ENCODE measurements at places on chromosomes 7 and 10.

- no peak for DNase-seq
Measured at GRCh38 chr7:44208085-44208484, 7.3 kb downstream of the YKT6 start.

GRCh38 chr10:80567292-80567691 lies 29.6 kb downstream of the SH2D4B start:
- DNase-seq: no peak

- DNase-seq: no peak
Measured at GRCh38 chr10:72567889-72568640, 57.8 kb downstream of the MICU1 start.

GRCh38 chr10:9096288-9096687 lies 1041.8 kb downstream of the GATA3 start:
- DNase-seq: no peak

DNA sequence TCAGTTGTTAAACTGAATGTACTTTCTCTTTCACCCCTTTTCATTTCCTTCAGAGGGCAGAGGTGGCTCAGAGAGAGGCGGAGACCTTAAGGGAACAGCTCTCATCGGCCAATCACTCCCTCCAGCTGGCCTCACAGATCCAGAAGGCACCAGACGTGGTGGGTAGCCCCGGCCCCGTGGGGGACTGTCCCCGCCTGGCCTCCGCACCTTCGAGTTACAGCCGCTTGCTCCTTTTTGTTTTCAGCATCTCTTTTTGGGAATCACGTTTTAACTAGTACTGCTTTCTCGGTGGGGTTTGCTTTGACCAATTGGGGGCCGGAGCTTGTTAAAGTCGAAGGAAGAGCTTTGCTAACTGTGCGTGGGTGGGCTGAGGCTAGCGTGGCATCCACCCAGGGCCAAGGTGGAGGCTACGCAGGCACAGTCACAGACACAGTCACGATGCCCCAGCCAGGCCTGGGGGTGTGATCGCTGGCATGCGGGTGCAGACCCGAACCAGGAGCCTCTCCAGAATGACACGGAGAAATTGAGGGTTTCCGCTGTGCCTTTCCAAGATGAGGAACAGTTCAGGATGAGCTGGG lies 116.2 kb upstream of the SH2B2 start:
- DNase-seq: no peak

- DNase-seq: no peak
Measured at GRCh38 chr10:59057345-59057744, 119.1 kb upstream of the PHYHIPL start.

- no peak for DNase-seq
Measured at GRCh38 chr10:123391275-123392028, 237.2 kb downstream of the BUB3 start.

GRCh38 chr7:156929789-156930539 lies 19.5 kb upstream of the NOM1 start:
- DNase-seq: no peak

DNA sequence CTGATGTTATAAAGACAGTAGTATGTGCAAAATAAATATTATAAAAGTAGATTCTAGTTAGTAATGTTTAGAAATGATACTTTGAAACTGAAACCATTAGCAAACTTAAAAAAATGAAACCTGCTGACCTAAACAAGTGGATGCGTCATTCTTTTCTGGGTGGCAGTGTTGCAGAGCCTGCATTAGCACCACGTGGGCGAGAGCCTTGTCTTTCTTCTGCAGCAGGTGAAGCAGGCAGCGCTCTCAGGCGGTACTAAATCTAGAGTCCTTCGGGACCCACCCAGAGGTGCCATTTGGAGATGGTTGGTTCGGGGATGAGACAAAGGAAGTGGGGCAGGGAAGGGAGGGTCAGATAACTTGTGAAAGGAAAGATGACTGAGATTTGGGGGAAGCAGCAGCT lies 759.1 kb upstream of the IGFBP3 start:
- no peak for DNase-seq

- DNase-seq: no peak
Measured at GRCh38 chr10:70477661-70478162, 855 bp upstream of the PALD1 start.

DNA sequence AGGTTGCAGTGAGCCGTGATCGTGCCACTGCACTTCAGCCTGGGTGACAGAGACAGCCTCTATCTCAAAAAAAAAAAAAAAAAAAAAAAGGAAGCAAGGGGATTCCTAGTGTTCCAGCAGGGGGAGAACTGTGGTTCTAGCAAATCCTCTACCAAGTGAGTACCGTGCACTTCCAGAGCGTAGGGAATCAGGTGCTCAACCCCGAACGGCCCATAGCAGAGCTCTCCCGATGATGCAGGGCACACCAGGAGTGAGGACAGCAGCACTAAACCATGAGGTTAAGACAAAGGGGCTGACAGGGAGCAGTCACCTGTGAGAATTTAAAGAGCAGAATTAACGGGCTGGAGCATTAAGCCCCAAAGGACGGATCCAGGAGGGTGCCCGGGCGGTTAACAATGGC lies 173.6 kb downstream of the PTPRN2 start:
- DNase-seq: no peak

DNA sequence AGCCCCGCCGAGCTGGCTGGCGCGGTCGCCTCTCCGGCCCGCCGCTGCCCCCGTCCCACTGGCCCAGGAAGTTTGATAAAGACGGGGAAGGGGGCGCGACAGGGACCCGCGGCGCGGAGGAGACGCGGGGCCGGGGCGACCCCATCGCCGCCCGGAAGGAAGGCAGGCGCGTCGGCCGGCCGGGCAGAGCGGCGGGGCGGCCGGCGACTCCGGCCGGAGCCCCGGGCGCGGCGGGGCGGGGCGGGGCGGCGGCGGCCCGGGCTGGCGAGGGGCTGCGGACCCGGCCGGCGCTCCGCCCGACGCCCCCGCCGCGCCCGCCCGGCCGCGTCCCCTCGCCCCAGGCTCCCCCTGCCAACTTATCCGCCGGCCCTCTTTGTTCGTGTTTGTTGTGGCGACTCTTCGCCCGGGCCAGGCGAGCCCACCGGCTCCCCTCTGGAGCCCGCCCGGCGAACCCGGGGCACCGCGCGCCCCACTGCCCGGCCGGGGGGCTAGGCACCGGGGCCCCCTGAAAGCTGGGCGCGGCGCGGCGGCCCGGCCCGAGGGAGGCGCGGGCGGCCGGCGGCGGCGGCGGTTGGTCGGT lies 571 bp downstream of the KDM7A start:
- no peak for DNase-seq

DNA sequence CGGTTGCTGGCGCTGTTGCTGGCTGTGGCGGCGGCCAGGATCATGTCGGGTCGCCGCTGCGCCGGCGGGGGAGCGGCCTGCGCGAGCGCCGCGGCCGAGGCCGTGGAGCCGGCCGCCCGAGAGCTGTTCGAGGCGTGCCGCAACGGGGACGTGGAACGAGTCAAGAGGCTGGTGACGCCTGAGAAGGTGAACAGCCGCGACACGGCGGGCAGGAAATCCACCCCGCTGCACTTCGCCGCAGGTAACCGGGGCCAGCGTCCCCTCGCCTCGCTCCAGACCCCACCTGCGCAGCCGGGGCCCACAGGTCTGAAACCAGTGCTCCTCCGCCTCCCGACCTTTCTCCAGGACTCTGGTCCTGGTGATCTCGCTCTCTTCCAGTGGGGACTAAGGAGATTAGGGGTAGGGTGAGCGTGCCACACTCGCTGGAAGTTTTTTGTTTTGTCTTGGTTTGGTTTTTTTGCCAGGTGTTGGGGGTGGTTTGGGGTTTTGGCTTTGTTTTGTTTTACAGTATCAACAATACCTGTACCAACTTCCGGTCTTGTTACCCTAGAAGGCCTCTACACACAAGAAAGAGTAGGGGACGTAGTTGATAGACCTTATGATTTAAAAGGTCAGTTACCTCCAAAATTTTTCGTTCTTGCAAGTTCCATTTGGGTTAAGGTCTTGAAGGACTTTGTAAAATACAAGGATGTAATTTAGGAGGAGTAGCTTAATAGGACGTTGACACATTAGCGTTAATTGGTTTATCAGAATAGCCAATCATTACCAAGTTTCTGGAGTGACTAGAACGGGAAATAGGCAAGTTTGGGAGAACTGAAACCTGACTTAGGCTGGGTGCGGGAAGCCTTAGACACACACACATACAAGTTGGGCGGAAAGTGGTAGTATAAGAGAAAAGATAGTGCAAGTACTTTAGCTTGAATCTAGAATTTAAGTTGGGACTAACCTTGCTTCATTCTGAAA lies 704 bp downstream of the TNKS2 start:
- DNase-seq: no peak

DNA sequence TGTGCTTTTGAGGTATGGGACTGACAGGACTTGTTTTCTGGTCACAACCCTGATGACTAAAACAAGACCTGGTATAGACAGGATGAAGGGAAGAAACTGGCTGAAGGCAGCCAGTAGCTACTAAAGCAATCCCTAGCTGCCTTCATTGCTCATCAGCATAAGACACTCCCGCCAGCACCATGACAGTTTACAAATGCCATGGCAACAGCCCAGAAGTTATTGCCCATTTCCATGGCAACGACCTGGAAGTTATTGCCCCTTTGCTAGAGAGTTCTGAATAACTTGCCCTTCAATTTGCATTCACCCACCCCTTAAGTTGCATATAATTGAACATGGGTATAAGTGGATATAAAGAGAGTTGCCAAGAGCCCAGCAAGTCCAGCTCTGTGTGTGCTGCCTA lies 169.6 kb upstream of the FAM171A1 start:
- no peak for DNase-seq

DNA sequence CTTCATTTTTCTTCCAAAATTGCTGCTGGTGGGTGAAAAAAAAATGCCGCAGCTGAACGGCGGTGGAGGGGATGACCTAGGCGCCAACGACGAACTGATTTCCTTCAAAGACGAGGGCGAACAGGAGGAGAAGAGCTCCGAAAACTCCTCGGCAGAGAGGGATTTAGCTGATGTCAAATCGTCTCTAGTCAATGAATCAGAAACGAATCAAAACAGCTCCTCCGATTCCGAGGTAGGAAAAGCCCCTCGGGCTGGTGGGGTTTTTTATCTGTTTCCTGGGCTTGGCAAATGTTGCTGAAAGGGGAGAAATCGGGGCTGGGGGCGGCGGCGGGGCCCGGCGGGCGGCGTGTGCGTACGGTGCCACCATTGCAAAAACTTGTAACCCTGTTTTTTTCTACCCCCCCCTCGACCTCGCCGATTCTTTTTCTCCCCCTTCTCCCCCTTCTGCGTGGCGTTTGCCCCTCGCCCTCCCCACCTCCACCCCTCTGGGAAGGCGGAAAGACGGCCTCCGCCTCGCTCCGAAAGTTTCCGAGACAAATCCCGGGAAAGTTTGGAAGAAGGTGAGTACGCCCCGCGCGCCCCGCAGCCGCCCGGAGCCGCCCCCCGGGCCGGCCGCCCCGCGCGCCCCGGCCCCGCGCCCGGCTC lies 789 bp downstream of the TCF7L2 start:
- DNase-seq: no peak

- DNase-seq: no peak
Measured at GRCh38 chr7:55427342-55427741, 62.2 kb downstream of the LANCL2 start.

DNA sequence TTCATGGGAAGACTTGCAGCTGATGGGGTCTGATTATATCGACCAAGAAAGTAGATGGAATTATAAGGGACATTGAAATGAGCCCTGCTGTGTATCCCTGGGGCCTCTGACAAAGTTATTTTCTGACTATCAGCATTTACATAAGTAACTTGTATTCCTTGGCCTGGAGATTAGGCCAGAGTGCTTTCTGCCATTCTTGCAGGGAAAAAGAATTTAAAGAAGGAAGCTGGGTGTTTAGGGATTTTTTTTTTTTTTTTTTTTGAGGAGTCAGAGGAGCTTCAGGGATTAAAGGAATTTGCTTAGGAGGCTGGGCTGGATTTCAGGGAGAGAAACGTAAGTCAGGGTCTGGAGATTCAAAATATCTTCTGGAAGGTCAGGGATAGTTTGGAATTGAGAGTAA lies 4.6 kb downstream of the SPAM1 start:
- DNase-seq: no peak

- DNase-seq: no peak
Measured at GRCh38 chr7:26000841-26001240, 151.2 kb upstream of the NFE2L3 start.

GRCh38 chr7:47757921-47758411 lies 176.1 kb upstream of the TNS3 start:
- no peak for DNase-seq

DNA sequence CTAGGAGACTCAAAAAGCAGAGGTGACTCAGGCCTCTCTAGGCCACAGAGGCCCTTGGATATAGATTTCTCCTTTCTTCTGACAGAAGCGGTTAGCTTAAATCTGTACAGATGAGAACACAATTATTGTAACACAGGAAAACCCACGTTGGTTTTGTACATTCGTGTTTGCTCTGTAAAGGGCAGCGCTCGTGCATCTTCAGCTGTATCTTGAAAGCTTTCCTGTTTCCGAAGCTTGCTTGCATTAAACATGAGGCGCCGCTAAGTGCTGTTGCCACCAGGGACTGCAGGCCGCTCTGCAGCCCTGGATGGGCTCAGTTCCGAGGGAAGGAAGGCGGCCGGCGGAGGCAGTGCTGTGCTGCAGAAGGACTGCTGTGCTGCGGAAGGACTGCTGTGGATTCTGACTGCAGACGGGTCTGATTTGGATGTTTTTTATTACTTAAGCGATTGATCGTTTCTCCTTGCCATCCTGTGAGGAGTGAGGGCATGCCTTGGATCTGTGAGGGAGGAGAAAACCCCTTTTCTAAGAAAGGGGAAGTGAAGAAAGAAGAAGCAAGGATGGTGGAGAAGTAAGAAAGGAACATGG lies 53.3 kb downstream of the FHIP2A start:
- DNase-seq: no peak

GRCh38 chr10:61894133-61894532 lies 7.4 kb upstream of the ARID5B start:
- no peak for DNase-seq

Data from right renal cortex interstitium (tissue), 3 donors.